ENCODE measurements at places on chromosomes 13 and 19.

DNA sequence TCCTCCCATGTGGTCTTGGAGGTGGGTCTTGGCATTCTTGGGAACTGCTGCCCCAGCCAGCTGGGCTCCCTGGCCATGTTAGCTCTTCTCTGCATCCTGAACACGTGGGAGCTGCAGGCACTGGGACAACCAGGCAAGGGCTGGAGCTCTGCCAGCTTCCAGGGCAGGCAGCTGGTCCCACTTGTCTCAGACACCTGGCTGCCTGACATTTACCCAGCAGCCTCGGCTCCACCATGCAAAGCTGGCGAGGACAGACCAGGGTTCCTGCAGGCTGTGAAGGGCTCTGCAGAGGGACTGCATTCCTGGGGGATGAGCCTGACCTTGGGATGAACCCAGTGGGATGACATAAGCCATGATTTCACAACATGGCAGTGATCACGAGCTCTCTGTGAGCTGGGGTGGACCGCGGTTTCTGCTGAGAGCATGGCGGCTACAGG is 99.0 kb upstream of the TSHZ3 start:
- no peak for DNase-seq

- DNase-seq = no peak
Measured at GRCh38 chr19:58511353-58512208, at the start of gene SLC27A5. SLC27A5 (minus strand) TSS chr19:58511992; CDS start chr19:58511955, 37 bp downstream.

GRCh38 chr13:100525453-100526317 is 62.9 kb downstream of the GGACT start:
- DNase-seq = no peak

DNA sequence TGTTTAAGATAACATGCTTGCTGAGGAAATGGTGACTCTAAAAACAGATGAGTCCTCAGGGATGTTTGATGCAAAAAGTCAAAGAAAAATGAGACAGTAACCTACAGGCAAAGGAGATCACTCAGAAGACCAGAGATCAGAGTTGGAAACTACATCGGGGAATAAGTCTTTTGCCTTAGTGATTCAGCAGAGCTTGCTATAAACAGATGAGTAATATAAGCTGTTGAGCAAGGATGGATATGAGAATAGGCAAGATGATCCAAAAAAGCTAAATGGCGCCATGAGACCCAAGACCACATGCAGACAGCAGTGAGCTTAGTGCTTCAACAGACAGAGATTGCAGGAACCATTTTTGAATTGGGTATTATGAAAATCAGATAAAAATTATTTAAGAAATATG is 168.6 kb downstream of the POSTN start:
- no peak for DNase-seq

- DNase-seq = no peak
Measured at GRCh38 chr13:39811051-39811450, 155.6 kb downstream of the COG6 start.
